ENCODE measurements at places on chromosomes 11 and 22. TPM values are rescaled to one million over a fixed set of nuclear protein-coding genes. Genes with fewer than 3 reads are reported as not detected.

Gene BET1L
- 15.4 TPM for total RNA-seq

Gene C11orf52
- 0.49 TPM for total RNA-seq

Gene MUC2
- not detected for total RNA-seq

Gene OR10A2
- not detected for total RNA-seq

Measured in mammary microvascular endothelial cell (primary cell).